ENCODE measurements at places on chromosomes 12 and 14.

- peak; percentile 43 for DNase-seq
These were observed 78.6 kb downstream of the ARF6 start for GRCh38 chr14:49971156-49972130.

- DNase-seq: no peak
These were observed 15.0 kb downstream of the WSCD2 start for GRCh38 chr12:108144080-108144479.

GRCh38 chr12:106025129-106025528 lies 113.6 kb downstream of the NUAK1 start:
- DNase-seq: no peak

- no peak for DNase-seq
These were observed 8.9 kb downstream of the APAF1 start for GRCh38 chr12:98653866-98654493.

DNA sequence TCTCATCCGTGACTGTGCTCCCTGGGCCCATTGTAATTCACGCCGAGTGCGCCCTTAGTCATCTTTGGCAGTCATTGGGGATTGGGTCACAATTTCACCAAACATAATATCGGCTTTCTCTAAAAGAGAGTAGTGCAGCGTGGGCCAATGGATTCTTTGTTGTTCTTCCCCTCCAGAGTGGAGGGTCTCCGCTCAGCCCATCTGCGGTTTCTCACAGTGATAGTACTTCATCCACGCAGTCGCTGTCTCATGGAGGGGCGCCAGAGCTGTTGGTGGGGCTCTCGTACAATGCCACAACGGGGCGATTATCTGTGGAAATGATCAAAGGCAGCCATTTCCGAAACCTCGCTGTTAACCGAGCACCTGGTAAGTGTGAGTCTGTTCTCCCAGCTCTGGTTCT lies 321.8 kb downstream of the SNAPC1 start:
- DNase-seq: no peak

All from stimulated activated CD4-positive, alpha-beta T cell treated with anti-CD3 and anti-CD28 coated beads, Interleukin-4, amount 100 ng/mL, for 48 hours (primary cell).